ENCODE measurements at places on chromosomes 11 and 22. TPM values are rescaled to one million over a fixed set of nuclear protein-coding genes. Genes with fewer than 3 reads are reported as not detected.

- no peak for DNase-seq
Observed at GRCh38 chr11:75100314-75100713, 3.6 kb upstream of the OR2AT4 start.

DNA sequence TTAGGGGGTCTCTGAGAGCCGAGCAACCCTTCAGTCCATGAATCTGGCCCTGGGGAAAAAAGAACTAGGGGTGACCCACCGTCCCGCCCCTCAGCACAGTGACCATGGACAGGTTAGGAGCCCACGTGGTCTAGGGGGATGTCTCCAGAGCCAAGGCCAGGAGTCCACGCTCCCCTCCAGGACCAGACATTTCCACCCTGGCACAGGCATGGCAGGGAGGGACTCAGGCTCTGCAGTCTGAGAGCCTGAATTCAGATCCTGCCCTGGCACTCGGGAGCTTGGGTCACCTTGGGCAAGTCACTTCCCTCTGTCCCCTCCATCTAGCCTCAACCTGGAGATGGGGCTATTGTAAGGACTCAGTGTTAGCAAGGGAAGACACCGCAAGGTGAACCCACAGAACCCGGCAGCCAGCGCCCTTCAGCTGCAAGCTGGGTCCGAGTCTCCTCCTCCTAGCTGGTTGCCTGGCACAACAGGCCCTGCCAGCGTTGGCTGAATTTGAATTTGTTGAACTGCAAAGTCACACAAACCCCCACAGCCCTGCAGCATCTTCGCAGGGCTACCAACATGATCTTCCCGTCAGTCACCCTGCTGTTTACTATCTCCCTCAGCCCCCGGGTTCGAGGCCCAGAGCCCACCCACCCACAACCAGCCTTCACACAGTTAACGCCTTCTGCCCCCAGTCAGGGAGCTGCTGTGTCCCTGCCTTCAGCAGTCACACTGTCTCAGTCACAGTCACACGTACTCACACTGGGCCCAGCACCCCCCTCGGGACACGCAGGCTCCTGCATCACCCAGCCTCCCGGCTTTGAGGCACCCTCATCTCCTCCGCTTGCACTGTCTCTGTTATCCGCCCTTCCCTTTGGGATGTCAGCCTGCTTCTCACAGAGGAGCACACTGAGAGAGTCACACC is 603 bp upstream of the PDGFB start:
- DNase-seq, result no peak

GRCh38 chr22:38748487-38749136 is 7.2 kb downstream of the SUN2 start:
- DNase-seq, result no peak

DNA sequence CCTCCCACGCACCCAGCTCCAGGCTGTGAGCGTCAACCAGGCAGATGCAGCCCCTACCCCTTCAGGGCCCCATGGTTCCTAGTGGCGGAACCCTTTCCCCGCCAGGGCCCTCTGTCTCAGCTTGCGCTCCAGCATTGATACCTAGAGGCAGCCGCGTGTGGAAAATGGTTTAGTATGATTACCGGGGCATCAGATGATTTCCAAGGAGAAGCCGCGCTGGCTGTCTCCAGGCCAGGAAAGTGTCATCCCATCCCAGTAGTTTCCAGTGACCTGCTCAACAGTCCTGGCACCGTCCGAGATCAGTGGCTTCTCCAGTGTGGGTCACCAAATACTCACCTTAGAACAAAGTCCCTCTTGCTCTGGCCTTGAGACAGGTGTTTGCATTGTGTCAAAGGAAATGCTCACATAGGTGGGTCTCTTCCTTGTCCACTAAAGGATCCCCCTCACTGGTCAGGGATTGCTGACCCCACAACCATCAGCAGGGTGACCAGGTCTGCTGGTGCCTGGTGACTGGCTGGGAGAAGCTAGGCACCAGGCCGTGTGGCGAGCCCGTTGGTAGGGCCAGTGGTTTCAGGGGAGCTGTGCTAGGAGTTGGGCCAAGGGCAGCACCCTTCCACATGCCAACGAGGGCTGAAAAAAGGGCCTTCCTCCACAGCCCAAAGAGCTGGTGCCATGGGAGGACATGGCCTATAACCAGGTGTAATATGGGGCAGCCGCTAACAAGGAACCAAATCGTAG is 109.4 kb downstream of the MORC2 start:
- no peak for DNase-seq

DNA sequence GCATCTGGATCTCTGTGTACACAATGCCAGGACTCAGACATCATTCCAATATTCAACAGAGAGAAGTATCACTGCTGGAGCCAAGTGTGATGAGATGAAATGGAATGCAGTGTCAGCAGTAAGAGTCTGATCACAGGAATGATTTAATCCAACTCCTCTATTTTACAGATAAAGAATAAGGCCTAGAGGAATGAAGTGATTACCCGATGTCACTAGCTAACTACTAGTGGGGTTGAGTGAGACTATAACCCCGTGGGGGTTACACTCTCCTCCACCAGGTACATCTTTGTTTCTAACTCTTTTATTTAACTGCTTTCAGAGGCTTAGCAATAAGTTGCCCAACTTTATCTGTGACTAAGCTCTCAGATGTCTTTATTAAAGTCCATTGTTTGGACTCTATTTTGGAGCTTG is 94.2 kb upstream of the FAT3 start:
- no peak for DNase-seq

DNA sequence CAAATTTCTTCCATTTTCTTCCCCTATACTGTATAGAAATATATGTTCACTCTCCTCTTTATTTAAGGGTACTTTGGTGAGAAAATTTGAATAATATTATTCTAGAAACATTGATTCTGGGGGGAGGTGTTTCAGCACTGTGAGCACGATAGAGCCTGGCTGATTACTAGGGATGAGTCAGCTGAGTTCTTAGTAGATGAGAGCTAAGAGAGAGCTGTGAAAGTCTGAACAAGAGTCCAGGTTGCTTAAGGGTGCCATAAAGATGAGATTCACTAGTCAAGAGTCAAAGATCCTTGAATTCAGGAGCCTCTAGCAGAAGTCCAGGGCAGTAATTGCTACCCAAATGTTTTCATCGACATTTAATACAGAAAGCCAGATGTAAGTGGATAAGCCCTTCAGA is 756.6 kb upstream of the API5 start:
- no peak for DNase-seq

DNA sequence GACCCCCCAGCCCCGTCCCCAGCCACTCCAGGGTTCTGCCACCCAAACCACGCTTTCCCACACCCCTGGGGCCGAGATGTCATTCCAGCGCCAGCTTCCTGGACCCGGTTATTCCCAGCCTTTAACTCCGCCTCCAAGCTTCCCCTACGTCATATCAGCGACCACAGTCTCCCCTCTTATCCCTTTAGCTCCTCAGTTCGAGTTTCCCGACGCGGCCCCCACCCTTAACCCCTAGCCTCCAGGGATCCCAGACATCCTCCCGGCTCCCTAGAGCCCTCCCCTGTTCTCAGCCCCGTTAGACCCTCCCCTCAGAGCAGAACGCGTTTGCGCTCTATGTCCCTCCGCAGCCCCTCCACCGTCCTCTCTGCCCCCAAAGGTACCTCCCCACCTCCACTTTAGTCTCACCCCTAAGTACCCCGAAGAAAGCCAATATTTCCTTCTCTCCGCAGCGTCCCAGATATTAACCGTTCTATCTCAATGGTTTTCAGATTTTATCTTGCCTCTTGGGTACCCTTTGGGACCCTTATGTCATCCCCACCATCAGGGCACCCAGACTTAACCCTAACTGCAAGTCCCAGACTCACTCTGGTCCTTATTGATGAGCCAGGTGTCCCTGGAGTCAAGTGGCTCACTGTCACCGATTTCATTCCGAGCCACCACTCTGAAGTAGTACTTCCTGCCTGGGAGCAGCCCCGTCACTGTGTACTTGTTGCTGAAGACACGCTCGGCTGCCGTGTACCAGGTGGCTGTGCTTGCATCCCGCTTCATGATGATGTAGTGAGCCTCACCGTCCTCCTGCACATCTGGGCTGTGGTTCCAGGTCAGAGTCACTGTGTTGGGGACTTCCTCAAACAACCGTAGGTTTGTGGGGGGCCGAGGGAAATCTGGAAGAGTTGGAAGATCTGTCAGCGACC is 8.0 kb downstream of the TMEM86A start:
- DNase-seq, result no peak

- DNase-seq, result peak; percentile 31
Observed at GRCh38 chr11:6320411-6321155, at the start of gene CAVIN3. Gene CAVIN3 (minus strand): TSS chr11:6320501. CDS start chr11:6320476, 25 bp downstream.

DNA sequence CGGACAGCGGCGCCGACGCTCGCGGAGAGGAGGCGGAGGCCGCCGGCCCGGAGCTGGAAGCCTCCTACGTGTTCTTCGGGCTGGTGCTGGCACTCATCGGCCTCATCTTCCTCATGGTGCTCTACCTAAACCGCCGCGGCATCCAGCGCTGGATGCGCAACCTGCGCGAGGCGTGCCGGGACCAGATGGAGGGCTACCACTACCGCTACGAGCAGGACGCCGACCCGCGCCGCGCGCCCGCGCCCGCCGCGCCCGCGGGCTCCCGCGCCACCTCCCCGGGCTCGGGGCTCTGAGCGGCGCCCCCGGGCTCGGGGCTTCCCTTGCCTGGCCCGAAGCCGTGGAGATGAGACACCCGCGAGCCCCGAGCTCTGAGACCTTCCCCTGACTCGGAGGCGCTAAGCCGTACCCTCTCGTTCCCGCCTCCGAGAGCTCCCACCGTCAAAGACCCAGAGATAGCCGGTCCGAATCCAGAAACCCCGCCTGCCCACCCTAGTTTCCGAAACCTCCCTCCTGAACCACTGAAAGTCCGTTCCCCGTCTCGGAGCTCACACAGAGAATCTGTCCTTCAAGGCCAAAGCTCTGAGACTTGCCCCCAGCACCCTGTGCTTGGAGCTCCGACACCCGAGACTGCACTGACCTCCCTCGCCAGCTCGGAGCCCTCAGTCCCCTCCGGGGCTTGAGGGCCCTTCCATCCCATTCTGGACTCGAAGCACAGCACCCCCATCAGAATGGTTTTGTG is 1.5 kb downstream of the TPBGL start:
- no peak for DNase-seq

DNA sequence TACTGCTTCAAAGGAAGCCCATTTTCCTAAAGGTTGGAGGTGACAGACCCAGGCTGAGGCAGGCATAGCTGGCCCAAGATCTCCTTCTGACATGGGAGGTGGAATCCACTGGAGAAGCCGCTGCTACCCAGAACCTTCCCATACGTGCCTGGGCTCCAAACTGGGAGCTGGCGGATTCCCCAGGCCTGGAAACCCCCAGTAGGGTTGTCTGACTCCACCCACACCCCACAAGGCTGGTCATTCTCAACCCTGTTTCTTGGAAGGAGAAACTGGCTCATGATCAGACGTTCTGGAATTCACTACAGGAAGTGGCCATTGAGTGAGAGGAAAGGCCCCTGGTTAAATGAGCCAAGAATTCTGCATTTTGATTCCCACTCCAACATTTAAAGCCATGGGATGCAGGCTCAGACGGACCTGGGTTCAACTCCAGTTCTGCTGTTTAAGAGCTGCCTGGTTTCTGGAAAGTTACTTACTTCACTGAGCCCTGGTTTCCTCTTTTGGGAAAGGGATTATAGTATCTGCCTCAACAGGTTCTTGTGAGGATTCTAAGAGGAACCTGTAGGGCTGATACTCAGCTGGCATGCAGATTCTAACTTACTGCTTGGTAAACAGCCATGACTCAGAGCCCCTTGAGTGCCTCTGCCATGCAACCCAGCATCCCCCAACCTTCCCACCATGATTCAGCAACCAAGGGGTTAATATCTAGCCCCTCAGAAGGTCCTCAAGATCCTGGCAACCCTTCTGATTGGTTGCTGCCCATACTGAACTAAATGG is 19.4 kb upstream of the TSKU start:
- no peak for DNase-seq

- no peak for DNase-seq
Observed at GRCh38 chr22:22082960-22083359, 100.4 kb upstream of the TOP3B start.

DNA sequence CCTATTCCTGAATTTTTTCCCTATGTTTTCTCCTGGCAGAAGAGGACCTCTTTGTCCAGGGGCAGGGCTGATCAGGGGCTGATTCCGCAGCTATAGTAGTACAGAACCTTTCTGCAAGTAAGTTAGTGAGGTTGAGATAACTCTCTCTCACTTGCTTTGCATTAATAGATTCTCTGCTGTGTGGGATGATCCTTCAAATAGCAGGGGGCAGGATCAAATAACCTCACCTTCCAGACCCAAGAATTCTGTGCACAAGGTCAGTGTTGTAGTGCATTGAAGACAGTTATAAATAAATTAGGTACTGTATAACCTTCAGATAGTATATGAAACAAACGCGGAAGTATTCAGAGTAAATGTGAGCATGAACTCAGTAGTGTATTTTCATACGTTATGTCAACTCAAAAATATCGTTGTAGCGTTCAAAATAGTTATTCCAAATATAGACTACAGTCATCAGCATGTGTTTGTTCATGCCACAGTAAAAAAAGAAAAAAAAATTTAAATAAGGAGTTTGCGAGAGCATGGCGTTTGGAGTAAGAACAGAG is 278 bp downstream of the MMP26 start:
- DNase-seq, result no peak

DNA sequence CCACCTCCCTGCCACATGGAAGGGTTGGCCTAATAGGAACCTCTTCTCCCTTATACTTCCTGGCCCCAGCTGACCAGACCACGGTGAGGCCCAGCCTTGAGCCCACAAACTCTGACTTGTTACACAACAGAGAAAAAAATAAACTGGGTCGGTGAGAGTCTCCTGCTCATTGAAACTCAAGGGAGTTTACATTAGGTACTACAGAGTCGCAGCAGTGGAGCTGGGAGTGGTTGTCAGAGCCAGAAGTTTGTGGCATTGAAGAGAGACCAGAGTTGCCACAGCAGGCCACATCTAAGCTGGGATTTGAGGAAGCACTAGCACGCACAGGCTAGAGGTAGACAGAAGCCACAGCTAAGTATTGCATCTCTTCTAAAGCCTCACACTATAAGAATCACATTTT is 296.2 kb downstream of the DDX10 start:
- no peak for DNase-seq

DNA sequence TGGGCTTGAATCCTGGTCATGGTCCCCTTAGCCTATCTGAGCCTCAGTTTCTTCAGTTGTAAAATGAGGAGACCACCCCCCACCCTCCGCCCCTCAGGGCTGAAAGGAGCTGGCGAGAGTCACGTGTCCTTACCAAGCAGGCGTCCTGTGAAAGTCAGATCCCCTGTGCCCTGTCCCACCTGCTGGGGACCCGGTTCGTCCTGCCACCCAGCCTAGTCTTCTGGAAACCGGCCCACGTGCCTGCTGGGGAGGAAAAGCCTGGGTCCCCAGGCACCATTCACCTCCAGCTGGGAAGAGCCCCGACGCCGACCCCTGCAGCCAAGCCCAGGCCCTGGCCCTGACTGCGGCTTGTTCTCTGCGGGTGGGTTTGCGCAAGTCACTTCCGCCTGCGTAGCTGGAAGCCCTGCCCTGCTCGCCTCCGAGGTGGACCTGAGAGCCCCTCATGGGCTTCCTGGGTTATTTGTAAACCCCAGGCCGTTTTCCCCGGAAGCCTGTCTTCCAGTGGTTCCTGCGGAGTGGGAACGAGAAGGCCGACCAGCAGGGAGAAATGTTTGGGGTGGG is 679 bp upstream of the SSH3 start:
- DNase-seq, result no peak

- DNase-seq, result no peak
Observed at GRCh38 chr22:40107851-40108378, 69.8 kb upstream of the TNRC6B start.

The TTLL1 gene
- polyA plus RNA-seq, result 16.4 TPM

The TUBA8 gene
- 2.7 TPM for polyA plus RNA-seq

The CLDN5 gene
- 36.7 TPM for polyA plus RNA-seq

The OR6A2 gene
- polyA plus RNA-seq, result not detected

The GAL3ST1 gene
- 35.2 TPM for polyA plus RNA-seq

The NCAM1 gene
- polyA plus RNA-seq, result 83.7 TPM

The OR2AG2 gene
- polyA plus RNA-seq, result 0.13 TPM

The CRYBB2 gene
- polyA plus RNA-seq, result 0.41 TPM
